DND-41 (cell line): ENCODE measurements at places on chromosomes 13 and 19.
A peak's percentile ranks its signal among the peaks of the same experiment; 100 is the strongest.

DNA sequence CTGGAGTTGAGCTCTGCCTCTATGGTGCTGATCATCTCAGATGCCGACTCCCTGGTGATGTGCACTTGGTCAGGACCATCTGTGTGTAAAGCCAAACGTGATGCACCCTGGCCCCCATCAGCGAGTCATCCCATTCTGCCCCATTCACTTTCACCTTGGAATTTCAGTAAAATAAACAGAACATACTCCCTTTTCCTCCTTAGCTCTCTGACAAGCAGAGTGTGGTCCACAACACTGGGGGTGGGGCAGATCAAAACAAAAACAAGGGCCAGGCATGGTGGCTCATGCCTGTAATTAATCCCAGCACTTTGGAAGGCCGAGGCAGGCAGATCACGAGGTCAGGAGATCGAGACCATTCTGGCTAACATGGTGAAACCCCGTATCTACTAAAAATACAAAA lies 12.3 kb downstream of the CEACAM20 start:
- DNase-seq: no peak

- DNase-seq: no peak
Observed at GRCh38 chr19:1244693-1245451, 3.3 kb downstream of the ATP5F1D start.

DNA sequence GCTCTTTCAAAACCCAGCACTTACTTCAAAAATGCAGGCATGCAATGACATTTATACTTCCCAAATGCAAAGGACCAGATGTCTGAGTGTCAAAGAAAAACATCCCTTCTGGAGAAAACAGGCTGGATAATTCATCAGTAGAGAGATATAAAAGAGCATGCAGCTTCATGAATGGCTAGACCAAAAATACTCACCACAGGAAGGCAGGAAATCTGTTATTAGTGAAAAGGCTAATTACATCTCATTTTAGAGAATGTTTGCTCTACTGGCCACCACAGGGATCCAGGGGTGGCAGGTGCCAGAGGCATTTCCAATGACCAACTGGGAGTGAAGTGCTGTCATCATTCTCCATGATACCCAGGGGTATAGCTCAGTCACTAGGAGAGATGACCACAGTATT lies 106.5 kb downstream of the LHFPL6 start:
- DNase-seq: no peak

DNA sequence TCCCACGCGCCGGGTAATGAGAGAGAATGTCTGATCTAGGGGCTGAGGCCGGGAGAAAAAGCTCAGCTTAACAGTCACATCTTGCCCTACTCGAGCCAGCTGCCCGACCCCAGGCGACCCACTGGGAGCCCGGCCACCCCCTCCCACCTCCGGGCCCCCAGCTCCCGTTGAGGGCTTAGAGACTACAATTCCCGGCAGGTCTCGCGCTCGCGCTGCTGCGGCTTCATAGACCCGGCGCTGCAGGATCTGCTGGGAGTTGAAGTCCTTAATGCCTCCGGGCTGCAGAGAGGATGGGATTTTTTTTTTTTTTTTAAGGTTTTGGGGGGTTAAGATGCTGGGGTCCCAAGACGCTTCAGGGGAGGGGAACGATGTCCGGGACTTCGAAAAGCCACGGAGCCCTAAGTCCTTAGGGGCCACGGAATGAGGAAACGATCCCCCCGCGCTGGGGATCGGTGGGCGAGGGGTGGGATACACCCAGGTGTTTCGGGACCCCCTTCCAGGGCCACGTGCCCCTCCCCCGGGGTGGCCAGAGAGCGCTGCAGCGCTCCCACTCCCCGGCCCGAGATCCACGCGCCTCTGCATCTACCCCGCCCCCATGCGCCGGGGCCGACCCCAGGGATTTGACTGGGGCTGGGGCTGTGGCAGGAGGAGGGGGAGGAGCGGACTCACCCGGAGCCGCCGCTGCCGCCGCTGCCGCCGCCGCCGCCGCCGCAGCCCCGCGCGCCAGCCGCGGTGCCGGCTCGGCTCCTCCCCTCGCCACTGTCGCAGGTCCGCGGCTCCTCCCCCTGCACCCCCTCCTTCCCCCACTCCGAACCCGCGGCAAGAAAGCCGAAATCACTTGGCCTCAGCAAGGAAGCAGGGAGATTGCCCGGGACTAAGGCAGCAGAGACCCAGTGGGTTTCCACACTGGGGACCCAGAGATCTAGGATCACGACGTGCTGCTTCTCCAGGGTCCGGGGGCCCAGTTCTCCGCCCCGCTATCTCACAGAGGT lies at the start of gene SYT3:
TSS of gene SYT3 (minus strand) at position 761 of the 992 bp plus-strand sequence. CDS start 2,470 bp downstream, outside the sequence.
- peak; percentile 12 for DNase-seq

DNA sequence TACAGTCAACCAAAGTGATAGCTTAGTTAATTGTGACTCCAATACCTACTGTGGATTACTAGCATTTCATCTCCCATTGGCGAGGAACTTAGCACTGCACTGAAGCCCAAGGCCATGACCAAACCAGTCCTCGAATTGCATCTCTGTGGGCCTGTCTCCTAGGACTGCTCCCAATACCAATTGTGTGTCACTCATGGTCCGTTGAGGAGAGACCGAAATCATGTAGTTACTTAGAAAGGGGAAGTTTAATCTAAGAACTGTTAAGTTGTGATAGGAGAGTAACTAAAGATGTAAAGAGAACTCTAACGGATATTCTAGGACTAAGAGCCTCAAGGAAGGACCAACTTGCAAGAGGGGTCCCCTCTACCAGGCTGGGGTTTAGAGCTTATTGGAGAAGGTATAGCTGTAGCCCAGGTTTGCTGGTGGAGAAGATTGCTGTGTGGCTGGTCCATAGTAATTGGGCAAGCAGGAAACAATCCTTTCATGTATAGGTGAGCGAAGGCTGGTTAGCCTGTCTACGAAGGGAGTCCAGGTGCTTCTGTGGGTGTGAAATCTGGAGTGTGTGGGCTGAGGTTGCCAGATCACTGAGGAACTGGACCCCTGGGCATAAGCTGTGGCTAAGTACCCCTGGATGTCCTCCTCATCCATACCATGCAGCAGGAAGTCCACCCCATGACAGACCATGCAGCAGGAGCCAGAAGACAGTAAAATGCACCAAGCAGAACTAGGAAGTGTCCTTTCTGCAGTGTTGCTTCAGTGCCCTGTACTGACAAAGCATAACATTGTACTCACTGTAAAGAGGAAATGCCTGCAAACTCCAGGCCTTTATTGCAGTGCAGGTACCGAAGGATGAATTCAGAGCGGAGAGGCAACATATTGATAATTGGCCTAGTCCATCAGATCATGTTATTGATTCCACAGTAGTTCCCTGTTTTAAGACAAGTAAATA lies 30.8 kb downstream of the DNAJC3 start:
- DNase-seq: no peak

DNA sequence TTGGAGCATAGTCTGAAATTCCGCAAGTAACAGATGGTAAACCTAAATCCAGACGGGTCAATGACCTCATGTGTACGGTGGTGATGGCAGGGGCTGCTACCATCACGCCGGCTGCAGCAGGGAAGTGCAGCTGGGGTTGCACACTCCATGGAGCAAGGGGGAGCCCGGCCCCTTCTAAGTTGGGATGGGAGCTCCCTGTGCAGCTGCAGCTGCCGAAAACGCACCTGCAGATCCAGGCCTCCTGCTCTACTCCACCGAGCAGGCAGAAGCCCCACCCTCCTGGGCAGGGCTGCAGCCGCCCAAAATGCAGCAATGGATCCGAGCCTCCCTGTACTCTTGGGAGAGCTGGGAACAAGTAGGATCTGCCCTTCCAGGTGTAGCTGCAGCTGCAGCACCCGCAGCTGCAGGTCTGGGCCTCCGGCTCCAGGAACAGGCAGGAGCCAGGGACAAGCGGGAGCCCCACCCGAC lies 25.5 kb downstream of the KBTBD6 start:
- no peak for DNase-seq

DNA sequence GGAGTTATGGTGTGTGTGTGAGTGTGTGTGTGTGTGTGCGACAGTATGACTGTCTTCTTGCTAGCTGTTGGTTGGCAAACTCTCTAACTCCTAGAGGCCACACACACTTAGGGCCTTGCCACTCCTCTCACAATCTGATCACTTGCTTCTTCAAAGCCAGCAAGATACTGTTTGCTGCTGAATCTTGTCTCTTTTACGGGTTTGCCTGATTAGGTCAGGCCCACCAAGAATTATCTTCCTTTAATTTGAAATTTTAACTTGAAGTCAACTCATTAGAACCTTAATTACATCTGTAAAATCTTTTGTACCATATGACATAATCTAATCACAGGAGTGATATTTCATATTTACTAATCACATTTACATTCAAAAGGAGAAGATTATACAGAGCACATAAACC lies 359.2 kb upstream of the SGCG start:
- DNase-seq: no peak

DNA sequence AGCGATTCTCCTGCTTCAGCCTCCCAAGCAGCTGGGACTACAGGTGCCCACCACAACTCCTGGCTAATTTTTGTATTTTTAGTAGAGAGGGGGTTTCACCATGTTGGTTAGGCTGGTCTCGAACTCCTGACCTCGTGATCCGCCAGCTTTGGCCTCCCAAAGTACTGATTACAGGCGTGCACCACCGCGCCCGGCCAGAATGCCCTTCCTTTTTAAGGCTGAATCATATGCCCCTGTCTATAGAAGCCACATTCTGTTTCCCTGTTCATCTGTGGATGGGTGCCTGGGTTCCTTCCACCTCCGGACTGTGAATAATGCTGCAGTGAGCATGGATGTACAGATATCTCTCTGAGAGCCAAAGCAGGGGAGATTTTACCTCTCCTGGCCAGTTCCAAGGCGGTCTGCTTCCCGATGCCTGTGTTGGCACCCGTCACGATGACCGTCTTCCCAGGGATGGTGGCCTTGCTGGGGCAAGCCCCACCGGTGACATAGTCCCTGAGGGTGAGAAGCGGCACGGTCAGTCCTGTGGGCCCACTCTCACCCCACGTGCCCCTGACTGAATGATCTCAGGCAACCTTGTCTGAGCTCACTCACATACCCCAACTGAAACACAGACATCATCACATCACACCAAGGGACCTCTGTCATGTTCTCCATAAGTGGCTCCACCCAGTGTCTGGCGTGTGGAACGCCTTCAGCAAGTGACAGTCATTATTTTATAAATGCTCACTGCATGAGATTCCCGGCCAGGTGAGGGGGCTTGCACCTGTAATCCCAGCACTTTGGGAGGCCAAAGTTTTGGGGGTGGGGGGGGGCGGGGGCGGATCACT lies 4.0 kb downstream of the RDH13 start:
- DNase-seq: no peak

GRCh38 chr13:91308299-91308698 lies 39.2 kb upstream of the MIR17HG start:
- DNase-seq: no peak

- DNase-seq: no peak
Observed at GRCh38 chr19:47093841-47094240, 19.7 kb downstream of the ZC3H4 start.

- DNase-seq: peak; percentile 46
Observed at GRCh38 chr19:408902-409515, at the start of gene C2CD4C. TSS of gene C2CD4C (minus strand) at chr19:409147. CDS start at chr19:408361, 786 bp downstream.

DNA sequence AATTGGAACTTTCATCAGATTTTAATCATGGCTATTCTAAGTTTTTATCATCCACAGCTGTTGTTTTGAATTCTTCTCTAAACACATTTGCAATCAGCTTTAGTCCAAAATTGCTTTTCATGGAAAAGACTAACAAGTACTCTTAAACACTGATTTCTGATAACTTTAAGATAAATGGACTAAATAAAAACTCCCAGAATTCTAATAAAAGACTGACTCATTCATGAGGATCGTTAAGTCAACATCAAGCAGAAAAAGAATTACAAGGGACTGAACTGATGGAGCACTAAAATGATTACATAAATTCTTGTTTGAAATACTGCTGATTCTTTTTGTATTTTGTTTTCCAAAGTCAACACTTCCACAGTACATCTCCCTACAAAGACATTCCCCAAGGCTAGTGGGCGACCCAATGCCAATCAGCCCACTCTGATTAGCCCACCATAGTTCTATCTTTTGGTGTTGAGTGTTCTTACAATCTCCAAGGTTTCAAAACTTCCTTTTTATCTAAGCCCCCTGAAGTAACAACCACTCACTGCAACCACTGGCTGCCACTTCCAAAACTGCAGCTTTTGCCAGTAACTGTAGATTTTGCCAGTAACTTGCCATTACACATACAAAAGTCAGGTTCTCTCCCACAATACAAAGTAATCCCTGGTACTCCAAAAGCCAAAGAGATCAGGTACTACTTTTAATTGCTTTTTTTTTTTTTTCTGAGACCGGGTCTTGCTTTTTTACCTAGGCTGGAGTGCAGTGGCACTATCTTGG lies 14.0 kb upstream of the NAA16 start:
- DNase-seq: no peak

DNA sequence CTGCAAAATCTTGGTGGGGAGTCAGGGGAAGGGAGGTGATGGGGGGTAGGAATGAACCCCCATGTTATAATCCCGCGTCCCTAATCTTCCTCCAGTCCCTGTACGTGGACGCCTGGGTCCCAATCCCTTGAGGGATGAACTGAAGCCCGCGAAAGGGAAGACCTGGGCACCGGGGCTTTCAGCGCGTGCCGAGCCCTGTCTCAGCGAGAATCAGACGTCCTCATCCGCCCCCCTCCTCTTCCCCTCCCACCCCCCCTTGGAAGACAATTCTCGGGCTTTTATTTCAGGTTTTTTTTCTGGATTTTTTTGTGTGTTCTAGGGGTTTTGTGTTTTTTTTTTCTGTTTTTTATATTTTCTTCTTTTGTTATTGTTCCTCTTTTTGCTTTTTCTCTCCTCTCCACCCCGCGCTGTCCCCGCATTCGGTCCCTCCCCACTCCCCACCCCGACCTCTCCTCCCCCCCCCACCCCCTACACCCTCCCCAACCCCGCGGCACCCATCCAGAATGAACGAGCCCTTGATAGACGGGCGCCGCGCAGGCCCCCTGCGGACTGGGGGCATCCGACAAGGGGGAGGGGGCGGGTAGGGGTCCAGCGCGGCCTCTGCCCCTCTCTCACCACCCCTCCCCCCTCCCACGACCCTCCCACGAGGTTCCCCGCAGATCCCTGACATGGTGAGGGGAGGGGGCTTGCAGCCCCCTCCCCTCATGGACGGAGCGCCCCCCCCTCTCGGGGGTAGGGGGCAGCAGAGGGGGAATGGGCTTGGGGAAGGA lies 10.3 kb downstream of the C19orf81 start:
- no peak for DNase-seq

DNA sequence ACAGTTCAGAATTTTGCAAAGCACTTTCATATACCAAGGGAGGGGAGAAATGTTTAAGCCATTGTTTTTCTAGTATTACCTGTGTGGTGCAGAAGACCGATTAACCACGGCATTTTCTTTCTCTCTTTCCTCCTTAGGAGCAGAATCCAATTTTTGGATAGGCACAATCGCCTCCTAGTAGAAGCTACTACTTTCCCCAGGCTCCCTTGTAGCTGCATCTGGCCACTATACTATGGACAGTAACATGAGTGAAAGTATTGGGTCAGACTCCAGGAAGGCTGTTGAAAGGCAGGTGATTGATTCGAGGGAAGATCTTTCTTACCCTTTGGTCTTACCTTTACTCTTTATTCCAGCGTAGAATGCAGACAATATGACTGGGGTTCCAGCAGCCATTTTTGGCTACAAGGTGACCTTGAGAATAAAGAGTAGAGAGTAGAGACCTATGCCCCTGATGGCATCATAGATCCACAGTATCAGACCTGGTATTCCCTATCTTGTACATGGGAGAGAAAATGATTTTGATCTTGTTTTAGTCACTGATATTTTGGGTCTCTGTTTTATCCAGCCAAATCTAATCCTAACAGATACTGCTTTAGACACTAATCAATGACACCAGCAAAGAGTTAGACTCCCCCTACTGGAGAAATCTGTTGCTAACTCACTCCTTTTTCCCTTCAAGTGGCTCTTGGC lies 77.0 kb downstream of the LRRC63 start:
- DNase-seq: peak; percentile 46
